ENCODE measurements at places on chromosomes 12 and 14.

DNA sequence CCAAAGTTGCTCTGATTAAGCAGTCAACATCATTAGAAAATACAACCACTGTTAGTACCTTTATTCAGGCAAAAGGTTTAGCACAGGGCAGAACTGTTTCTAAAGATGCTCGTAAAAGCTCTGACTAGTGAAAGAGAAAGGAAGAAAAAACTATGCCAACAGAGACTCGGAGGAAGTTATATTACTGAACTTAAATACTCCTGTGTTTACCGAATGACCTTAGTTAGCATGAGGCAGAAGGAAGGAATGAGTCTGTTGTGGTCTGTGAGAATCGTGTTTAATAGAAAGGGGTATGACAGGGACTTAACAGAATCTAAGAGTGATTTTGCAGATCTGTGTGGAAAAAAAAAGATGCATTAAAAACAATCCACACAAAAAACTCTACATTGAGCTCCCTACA is 84.1 kb upstream of the OVCH1 start:
- no peak for DNase-seq

DNA sequence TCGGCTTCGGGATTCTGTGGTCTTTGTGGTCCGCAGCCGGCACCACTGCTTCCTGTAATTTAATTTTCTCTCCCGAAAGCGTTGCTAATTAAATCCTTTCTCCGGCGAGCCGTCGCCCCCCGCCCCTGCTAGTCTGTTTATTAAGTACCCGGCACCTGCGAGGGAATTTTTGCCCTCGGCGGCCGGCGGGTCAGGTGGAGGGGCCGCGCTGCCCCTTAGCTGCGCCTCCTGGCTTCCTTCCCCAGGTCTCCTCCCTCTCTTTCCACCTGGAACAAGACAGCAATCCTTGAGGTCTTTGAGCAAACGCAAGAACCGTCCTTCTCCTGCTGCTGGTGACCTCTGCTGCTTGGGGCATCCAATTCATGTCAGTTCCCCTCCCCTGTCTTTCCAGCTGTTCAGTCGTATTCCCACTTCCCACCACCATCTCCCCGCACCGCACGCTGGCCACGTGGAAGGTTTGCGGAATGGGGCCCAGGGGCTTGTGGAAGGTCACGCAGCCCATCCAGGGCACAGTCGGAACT is 16.2 kb downstream of the ZDHHC22 start:
- no peak for DNase-seq

DNA sequence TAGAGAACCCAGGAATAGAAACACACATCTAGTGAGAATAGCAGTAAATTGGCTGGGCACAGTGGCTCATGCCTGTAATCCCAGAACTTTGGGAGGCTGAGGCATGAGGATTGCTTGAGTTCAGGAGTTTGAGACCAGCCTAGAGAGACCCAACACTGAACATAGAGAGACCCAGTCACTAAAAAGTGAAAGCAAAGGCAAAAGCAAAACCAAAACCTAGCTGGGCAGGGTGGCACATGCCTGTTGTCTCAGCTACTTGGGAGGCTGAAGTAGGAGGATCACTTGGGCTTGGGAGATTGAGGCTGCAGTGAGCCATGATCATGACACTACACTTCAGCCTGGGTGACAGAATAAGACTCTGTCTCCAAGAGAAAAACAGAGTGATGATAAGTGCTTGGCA is 37.5 kb upstream of the MIS18BP1 start:
- DNase-seq = no peak

DNA sequence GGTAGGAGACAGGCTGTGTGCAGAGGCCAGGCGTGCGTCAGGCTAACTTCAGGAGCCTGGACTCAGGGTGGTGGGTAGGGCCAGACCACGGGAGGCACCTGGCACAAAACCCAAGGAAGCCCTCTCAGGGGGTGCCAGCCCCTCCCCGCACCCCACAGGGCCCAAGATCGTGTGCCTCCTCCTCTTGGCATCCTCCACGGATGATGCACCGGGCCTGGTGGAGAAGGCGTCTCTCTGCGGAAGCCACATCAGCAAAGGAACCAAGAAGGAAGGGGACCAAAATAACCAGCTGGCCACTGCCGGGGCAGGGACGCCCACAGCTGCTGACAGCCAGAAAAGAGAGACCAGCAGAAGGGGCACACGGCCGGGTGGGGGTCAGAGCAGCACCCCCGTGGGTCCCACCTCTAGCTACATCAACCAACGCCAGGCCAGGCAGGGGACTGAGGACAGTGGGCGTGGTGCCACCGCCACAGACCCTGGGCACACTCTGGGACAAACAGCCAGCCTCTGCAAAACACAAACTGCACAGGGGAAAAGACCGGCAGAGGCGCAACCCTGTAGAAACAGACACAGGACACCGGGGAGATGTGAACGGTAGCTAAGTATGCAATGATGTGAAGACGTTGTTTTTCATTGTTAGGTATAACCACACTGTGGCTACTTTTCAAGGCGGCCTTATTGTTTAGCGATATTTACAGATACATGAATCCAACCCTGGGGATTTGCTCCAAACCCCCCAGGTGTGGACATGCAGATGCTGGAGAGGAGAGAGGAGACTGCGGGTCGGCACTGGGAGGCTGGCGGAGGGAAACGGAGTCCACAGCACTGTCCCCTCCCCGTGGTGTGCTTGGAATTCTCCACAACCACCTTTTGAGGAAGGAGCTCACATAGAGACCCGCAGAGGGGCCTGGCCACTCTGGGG is 26.1 kb upstream of the C14orf180 start:
- DNase-seq = no peak

DNA sequence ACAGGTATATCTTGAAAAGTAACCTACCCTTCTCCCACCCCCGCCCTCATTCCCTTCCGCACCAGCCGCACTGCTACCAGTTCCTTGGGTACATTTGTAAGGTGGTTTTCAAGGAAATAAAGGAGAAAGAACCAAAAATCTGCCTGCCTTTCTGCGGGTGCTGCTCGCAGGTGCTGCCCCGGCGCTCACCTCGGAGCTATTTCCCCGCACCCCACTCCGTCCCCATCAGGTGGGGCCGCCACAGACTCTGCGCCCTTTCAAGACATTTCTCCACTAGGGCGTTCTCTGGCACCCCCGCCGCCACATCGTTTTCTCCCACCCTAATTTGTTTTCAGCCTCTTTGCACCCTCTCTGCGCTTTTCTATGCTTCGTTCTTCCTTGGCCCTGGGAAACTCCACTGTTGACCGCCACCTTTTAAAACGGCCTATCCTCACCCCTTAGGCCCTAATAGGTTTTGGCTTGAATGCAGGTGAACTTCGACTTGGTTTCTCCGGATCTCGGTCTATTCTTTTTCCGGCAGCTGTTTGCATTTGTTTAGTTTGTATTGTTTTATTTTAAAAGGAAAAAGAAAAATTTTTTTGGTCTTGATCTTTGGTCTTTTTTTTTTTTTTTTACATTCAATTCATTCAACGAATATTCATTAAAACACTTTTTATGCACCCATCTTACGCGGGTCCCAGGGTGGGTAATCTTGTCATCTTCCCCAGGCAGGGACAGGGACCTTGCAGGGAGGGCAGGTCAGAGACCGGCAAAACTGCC is 3.0 kb downstream of the VSX2 start:
- DNase-seq = no peak

GRCh38 chr14:72094844-72095582 is 162.8 kb downstream of the RGS6 start:
- no peak for DNase-seq

DNA sequence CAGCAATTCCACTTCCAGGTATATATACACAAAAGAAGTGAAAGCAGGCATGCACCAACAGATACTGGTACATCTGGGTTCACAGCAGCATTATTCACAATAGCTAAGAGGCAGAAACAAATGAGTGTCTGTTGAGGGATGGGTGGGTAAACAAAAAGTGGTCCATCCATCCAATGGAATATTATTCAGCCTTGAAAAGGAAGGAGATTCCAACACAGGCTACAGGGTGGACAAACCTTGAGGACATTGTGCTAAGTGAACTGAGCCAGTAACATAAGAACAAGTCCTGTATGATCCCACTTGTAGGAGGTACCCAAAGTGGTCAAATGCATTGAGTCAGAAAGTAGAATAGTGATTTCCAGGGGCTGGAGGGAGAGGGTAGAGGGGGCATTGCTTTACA is 27.6 kb upstream of the BEGAIN start:
- DNase-seq = no peak

DNA sequence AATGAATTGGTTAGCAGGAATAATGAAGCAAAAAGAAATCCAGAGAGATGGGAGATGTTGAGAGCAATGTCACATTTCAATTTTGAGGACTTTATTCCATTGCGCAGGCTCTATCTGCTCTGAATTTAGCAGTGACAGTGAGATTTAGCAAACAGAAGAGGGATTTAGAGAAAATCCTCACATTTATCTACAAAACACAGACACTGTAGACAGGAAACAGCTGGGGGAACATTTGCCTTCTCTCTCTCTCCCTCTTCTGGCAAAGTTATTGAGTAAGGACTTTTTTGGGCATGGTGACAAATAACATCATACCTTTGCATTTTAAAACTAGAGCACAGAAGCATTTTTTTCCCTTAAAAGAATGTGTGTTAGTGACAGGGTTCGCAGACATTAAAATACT is at the start of gene IGF1:
IGF1 (minus strand) TSS at position 158 of the 400 bp plus-strand sequence. CDS start 182 bp downstream, outside the sequence.
- DNase-seq = no peak

DNA sequence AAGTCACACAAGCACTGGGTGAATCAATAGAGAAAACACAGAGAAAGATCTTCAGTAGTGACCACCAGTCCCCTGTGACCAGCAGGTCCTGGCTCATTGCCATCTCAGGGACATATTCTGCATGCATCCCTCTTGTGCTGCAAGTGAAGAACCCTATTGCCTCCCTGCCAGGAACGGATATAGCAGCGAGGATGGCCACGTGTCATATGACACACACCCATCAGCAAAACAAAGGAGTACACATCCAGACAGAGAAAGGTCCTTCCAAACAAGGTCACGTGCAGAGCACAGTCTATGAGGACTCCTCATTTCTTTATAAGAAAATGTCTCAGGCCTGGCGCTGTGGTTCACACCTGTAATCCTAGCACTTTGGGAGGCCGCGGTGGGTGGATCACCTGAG is 638.4 kb downstream of the FLRT2 start:
- no peak for DNase-seq

DNA sequence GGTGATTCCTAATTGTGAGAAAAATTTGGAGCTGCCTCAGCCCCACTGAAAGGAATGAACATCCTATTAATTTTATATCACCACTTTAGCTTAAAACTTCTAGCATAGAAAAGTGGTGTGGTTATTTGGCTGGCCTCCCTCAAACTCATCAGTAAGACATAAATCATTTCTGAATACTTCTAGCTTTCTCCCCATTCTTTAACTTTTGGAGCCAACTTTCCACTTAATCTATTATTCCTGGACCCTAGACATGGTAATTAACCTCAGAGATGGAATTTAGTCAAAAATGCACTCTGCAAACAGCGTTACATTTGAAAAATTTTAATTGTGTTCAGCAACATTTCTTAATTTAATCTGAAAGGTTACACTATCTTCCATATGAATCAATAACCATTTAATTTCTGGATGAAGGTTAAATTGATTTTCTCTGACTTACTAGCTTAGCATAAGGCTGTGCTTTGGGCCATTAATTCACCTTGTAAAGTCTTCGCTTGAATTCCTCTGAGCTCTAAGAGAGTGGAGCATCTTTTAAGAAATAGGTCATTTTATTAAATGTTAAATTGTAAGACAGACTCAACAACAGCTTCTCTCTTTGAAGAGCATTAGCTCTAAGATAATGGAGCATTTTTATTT is 753.6 kb upstream of the STXBP6 start:
- DNase-seq = no peak

GRCh38 chr14:28012629-28013415 is 753.8 kb upstream of the FOXG1 start:
- DNase-seq = no peak

DNA sequence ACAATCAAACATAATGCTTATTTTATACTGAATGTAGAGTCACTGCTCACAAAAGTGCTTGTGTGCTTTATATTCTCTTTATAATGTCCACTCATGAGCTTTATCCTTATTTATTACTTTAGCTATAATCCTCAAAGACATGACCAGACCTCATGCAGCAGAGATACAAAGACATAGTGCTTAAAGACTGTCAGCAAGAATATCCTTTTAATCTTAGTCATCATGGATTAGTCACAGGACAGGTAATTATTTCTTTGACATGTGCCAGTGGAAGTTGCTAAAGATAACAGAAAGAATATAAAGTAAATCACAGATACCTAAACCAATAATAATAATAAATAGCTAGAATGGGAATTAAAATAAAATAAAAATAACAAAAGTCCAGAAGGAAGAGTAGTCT is 707.5 kb downstream of the BCL11B start:
- no peak for DNase-seq

DNA sequence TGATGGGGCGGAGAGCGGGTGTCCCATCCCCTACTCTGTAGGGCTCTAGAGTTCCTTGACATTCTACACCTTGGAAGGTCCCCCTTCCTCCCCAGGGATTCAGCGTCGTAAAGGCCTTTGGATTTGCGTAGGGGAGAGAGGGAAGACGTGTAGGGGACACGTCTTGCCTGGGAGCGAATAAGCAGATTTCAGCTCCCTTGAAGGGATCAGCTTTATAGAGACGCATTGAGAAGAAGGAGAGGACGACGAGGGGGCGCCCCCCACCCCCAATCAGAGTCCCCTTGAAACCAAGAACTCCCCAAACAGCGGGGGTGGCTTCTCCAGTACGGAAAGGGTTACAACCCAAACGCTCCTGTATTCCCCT is 324 bp downstream of the CALCOCO1 start:
- no peak for DNase-seq

- no peak for DNase-seq
Measured at GRCh38 chr14:105986894-105987284, 460.5 kb downstream of the TMEM121 start.

All from inflammatory macrophage (primary cell).